ENCODE measurements at places on chromosomes 3 and 15.

DNA sequence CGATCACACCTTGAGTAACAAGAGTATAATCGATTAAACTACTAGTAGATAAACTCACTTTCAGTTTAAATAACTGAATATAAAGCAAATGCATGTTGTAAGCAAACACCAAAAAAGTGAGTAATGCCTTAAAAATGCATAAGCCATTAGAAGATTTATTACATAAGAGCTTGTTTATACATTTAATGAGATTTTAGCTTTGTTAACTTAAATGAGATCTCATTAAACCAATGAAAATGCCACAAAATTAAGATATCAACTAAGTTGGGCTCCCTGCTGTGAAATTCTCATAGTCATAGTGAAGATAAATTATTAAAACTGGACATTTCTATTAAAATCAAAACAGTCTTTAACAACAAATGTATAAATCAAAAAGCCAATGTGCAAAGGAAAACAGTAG is 701.2 kb downstream of the NLGN1 start:
- DNase-seq: no peak

DNA sequence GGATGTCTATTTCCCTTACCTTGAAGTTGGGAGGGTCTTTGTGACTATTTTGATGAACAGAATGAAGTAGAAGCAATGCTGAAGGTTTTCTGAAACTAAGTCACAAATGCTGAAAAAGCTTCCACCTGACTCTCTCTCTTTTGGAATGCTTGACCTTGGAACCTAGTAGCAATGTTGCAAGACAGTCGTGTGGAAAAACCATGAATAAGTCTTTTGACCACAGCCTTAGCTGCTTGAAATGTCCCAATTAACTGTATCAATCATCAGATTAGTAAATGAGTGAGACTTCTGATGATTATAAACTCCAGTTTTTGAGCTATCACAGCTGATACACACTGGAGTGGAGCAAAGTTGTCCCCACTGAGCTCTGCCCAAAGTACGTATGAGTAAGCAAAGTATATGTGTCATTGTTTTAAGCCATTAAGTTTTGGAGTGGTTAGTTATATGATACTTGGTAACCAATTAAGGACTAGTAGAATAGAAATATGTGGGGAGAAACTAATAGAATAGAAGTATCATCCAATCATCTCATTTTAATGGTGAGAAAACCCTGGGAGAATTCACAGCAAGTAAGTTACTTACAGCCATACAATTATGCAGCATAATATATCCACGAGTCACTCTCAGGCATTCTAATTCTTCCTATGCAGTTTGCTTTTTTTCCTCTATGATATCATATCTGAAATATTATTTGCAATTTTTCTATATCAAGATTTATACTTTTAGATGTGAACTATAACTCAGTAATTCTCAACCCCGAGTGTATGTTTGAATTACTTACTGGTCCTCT is 1010.6 kb downstream of the ROBO2 start:
- DNase-seq: no peak

- no peak for DNase-seq
Measured at GRCh38 chr3:62167566-62168262, 205.6 kb downstream of the FEZF2 start.

- no peak for DNase-seq
Measured at GRCh38 chr15:71509139-71509538, 301.2 kb upstream of the NR2E3 start.

DNA sequence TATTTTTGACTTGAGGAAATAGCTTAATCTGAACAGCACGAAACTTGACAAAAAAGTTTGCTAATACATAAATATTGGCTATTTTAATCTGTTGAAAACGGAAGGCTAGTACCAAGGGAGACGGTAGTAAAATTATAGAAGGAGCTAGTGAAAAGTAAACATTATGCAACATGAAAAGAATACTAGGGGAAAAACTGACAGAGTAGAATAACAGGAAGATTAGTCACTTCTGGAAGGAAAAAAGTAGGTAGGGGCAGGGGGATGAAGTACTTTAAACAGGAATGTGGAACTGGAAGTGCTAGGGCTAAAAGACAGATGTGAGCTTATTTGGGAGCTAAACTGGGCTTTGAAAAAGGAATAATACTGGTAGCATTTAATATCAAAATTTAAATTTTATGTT is 60.1 kb downstream of the MBNL1 start:
- DNase-seq: no peak

DNA sequence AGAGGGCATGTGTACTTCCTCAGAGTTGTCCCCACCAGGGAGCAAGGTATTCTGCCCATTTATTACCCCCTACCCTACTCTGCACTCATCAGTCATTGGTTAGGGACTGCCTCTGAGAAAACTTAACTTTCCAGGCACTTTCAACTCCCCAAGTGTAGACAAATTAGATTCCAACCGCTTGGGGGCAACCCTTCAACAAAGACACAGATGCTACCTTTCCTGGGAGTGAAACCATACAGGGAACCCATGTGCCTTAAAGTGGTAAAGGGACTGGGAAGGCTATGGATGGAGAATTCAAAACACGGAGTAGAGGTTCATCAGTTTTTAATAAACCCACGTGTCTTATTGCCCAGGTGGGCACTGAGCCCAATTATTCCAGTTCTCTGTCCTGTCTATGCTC is 19.4 kb upstream of the UBE2E2 start:
- no peak for DNase-seq

DNA sequence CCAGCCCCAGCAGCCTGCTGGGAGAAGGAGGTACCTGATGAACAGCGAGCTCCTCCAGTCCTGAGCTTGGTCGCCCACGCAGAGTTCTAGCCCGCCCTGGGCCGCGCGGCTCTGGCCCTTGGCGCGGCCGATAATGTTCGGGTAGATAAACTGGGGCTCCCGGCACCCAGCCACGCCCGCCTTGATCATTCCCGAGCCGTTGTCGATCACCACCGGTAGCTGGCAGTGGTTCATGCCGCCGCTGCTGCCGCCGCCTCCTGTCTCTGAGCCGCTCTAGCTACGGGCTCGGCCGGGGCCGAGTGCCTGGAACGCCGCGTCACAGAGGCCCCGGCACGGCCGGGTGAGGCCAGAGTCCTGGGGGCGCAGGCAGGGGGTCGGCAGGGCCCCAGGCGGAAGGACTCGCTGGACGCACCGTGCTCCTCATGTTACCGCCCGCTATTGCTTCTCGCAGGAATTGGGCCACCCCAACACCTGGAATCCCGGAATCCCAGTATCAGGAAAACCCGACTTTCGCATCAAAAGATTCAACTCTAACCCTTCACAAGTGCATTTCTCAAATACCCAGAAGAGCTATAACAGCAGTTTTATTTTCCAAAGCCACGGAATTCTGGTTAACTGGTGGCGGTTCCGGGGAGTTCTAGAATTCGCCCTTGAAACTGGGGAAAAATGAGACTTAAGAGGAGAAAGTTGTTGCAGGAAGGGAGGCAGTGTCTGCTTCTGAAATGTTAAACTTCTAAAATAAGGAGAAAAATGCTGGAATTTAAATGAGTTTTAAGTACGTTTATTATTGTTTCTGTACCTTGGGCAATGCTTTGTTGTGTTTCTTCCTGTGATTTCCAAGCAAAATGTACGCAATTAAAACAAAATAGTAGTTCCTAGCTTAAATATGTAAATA is at the start of gene ACTRT3:
ACTRT3 (minus strand) TSS at position 275 of the 895 bp plus-strand sequence; CDS start at position 234, 41 bp downstream.
- peak; percentile 40 for DNase-seq

- DNase-seq: no peak
Measured at GRCh38 chr15:35308802-35309201, 223.7 kb upstream of the NANOGP8 start.

DNA sequence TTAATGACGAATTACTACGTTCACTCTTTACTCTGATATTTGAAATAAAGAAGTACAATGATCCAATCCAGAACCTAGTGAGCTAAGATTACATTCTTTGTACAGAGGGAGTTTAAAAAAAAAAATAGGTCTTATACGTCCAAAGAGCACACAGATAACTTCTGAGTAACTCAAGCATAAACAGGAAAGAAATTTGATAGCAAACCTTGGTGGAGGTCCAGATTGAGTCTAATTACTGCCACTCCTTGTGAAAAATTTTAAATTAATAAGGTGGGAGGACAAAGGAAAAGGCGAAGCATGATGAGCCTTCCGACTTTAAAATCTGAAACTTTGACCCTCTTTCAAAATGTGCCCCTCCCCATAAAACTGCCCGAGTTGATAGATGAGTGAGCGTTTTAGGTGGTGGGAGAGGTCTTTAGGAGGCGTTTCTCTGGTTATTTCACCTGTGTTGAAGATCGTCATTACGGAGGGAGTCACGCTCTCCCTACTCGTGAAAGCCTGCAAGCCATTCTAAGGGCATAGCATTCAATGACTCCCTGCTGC is 127.0 kb upstream of the ROBO2 start:
- no peak for DNase-seq

DNA sequence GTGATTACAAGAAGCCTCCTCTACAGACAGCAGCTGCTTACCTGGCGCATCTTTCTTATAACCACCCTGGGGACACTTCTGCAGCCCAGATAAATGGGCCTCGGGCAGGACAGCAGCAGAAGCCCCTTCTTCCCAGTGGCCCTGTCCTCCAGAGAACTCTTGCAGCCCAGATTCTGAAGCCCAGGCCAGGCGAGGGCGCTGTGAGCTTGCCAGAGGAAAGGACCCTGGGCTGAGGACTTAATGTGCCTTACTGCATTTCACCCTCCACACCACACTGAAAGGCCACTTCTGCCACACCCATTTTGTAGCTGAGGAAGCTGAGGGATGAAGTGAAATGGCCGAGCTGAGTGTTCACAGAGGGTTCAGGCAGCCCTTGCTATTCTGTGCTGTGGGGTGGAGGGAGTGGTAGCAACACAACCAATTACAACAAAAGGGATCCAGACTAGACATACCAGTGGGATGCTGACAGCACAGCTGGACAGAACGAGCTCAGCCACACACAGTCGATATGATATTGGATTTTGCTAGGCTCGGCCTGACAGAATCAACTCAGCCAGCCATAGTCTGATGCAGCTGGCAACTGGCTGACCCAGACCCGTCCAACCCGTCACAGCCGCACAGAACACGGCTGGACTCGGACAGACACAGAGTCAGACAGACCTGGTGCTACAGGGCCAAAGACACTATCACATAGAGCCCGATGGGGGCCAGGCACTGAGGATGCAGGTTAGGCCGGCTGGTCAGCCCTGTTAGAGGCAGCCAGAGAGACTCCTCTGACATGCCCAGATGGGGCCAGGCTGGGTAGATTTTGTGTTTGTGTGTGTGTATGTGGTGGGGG is 7.3 kb downstream of the ACOX2 start:
- no peak for DNase-seq

DNA sequence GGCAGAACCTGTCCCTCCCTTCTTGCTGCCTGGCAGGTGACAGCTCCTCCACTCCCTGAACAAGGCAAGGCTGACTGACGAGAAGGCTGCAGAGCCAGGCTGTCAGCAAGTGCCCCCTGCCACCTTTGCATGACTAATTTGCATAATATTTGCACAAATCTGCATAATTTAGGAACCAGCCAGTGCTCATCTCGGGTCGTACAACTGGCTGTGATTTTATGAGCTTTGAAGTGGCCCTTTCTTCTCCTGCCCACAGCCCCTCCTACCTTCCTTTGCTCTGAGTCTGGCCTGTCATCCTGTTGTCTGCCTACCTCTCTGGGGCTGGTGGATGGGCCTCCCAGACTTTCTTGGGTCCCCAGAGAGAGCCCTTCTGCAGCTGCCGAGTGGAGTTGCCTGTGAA is 58.9 kb downstream of the LINGO1 start:
- no peak for DNase-seq

DNA sequence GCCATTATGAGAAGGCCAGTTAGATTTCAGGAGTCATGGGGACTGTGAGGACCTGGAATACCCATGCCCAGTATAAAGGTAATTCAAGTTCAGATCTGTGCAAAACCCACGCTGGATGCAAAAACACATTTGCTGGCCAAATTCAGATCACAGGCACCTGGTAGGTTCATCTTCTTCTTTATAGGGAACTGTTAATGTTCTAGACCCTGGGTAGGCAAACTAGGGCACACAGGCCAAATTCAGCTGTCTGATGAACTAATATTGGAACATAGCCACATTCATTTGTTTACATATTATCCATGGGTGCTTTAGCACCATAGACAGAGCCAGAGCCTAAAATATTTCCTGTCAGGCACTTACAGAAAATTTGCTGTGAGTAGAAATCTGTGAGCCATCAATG is 241.4 kb downstream of the PTPRG start:
- no peak for DNase-seq

DNA sequence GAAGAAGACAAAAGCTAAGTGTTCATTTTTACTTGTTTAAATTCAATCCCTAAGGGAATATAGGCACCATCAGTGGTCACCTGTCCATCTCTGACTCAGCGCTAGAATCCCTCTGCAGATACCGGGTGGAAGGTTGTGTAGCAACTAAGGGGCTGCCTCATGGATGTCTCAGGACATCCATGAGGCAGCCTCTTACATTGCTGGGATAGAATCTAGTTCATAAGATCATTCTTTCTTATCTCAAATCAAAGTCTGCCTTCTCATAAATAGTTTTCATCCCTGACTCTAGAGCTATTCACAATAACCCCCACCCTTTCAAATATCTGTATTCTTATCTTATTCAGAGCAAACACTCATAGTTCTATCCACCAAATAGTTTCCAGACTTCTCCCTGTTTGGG is 38.1 kb downstream of the HSPBAP1 start:
- no peak for DNase-seq

- no peak for DNase-seq
Measured at GRCh38 chr15:37131621-37132020, 31.3 kb upstream of the MEIS2 start.

DNA sequence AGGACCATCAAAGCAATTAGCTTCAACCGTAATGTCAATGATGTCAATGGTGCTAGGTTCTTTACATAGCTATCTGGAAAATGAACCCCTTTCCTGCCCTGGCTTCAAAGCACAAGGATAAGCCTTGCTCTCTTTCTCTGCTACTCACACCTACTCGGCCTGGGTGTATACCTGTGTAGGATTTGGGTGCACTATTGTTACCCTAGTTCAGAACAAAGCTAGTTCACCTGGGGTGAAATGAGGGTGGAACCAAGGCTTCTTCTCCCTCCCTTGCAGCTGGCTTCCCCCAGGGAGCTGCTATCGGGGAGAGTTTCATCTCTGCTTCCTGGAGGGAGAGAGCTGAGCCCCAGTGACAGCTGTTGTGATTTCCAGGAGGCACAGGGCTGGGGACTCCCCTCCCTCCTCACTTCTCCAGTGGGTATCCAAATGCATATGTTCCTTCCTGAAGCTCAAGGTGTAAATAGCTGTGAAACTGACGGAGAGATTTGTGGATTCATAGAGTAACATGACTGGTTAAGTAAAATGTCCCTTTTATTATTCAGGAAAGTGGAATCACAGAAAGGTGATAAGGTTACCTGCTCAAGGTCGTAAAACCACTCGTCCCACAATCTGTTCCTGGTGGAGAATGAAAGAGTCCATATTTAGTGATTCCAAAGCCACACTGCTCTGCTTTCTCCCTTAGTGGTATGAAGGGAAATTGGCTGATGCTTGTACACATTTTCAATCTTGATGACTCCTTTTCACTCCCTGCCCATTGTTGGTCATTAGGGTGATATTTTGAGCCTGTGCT is 11.8 kb upstream of the C3orf70 start:
- DNase-seq: no peak
